ENCODE measurements at places on chromosomes 4 and X.

DNA sequence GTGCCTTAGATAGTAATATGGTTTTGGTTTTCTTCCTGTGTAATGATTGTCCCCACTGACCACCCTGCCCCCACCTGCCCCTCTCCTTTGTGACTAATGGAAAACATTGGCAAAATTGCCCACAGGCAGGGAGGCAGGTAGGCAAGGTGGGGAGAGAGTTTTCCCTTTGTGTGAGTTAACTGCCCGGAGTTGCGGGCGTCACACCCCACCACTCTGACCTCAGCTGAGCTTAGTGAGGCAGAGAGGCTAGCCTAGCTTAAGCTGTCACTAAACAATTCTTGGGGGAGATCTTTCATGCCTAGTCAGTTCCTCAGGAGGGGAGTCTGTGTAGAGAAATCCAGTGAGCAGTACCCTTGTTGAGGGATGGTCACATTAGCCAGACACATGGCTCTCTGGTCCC is 245.3 kb downstream of the BCOR start:
- no peak for DNase-seq

- DNase-seq: no peak
These were observed 17.2 kb downstream of the ZCCHC13 start for GRCh38 chrX:74321191-74321590.

DNA sequence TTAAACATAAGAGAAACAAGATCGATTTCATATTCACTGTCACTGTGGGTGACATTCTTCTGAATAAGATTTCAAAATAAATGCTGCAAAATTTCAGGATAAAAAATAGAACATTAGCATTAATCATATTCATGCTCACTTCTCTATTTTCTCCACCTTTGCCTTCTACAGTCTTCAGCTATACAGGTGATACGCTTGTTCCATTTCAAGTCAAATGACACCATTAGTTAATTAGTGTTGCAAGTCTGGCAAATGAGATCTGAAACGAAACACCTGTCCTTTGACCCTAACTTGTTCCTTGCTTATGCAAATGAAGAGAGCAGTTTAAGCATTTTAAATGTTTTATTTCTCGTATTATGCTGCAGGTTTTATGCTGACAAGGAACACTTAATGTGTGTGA is 667.5 kb upstream of the MAGEB2 start:
- DNase-seq: no peak

- no peak for DNase-seq
These were observed 1.1 kb downstream of the DCK start for GRCh38 chr4:70994387-70995099.

DNA sequence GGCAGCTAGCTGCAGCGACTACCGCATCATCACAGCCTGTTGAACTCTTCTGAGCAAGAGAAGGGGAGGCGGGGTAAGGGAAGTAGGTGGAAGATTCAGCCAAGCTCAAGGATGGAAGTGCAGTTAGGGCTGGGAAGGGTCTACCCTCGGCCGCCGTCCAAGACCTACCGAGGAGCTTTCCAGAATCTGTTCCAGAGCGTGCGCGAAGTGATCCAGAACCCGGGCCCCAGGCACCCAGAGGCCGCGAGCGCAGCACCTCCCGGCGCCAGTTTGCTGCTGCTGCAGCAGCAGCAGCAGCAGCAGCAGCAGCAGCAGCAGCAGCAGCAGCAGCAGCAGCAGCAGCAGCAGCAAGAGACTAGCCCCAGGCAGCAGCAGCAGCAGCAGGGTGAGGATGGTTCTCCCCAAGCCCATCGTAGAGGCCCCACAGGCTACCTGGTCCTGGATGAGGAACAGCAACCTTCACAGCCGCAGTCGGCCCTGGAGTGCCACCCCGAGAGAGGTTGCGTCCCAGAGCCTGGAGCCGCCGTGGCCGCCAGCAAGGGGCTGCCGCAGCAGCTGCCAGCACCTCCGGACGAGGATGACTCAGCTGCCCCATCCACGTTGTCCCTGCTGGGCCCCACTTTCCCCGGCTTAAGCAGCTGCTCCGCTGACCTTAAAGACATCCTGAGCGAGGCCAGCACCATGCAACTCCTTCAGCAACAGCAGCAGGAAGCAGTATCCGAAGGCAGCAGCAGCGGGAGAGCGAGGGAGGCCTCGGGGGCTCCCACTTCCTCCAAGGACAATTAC is 1.4 kb downstream of the AR start:
- DNase-seq: no peak

Measured in NCI-H2107 (cell line).